Fibroblast of gingiva (primary cell): ENCODE measurements at places on chromosomes 2 and 18.
A peak's percentile ranks its signal among the peaks of the same experiment; 100 is the strongest.

- DNase-seq = peak; percentile 62
Measured at GRCh38 chr2:218406949-218407618, 7.4 kb downstream of the CTDSP1 start.

DNA sequence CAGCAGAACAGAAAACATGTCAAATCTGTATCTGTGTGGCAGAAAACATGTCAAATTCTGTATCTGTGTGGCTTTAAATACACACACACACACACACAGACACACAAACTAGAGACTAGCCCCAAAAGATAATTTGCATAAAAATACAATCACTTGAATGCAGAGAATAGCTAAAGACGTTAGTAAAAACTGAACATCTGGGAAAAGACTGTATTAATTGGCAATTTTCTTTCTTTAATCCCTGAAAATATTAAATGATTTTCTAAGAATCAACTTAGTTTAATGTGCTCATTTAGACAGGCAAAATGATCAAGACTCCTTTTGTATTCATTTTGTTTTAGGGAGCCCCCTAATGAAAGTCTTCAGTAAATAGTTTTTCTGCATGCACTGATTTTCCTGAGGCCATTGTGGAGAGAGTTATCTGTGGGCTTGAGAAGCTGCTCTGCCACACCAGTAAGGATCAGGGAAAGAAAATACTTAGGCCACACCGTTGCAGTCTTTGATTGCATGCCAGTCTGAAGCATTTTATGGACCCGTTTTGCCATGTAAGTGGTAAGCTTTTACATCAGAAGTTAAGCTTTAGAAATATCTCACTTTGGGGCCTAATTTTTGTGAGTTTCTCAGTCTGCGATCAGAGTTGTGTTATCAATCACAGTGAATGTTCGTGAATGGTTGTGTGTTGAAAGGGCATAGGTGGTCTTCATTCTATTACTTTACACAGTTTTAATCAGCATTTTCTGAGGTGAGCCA lies 2.2 kb downstream of the SPATS2L start:
- peak; percentile 33 for DNase-seq

DNA sequence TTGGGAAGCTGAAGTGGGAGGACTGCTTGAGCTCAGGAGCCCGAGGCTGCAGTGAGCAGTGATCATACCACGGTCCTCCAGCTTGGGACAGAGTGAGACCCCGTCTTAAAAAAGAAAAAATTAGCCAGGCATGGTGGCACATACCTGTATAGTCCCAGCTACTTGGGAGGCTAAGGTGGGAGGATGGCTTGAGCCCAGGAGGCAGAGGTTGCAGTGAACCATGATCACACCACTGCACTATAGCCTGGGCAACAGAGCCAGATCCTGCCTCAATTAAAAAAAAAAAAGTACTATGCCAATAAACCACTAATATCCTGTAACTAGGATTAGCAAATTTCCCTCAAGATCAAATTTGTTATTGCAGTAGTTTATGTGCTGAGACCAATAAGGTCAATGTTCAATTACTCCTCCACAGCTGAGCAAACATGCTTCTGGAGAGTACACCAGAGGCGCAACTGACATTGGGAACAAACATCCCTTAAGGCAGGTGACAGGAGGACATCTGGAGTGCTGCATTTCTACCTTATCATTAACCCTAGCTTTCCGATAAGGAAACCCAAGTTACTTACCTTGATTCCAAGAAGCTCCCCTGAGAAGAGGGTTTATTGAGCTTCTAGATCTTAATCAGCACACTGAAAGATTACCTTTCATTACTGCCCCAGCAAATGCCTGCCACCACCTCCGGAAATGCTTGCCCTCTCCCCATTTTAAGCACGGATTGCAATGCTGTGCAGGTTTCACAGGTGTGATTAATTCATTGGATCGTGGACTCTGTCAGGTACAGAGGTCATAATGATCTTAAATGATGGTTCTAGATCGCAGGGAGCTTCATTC lies 26.2 kb downstream of the MGAT4A start:
- DNase-seq = no peak

DNA sequence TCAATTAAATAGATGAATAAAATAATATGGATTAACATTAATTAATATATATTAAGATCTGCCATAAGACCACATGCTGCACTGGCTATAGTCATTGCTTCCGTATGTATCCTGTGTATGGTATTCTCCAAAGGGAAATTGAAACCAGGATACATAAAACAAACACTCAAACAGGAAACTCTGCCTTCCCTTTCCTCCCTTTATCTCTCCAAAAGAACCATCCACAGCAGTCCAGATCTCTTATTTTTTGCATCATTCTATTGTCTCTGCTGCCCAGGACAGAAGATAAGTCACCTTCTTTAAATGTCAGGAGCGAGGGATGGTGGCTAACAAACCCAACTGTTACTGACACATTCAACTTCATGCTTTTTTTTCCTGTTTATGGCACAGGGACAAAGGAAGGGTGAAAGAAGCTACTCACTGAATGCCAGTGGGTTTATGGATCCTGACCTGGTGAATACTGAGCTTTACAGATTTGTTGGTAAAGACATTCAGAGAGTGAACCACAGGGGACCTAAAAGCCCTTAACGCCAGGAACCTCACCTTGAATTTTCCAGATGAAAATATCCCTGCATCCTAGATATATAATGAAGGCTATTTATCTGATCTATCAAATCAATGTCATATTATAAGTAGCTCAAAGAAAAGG lies 67.5 kb downstream of the CSRNP3 start:
- no peak for DNase-seq

GRCh38 chr2:199019898-199020507 lies 437.7 kb downstream of the SATB2 start:
- peak; percentile 62 for DNase-seq

- peak; percentile 84 for DNase-seq
Measured at GRCh38 chr2:102082571-102083392, 59.8 kb upstream of the IL1R1 start.

DNA sequence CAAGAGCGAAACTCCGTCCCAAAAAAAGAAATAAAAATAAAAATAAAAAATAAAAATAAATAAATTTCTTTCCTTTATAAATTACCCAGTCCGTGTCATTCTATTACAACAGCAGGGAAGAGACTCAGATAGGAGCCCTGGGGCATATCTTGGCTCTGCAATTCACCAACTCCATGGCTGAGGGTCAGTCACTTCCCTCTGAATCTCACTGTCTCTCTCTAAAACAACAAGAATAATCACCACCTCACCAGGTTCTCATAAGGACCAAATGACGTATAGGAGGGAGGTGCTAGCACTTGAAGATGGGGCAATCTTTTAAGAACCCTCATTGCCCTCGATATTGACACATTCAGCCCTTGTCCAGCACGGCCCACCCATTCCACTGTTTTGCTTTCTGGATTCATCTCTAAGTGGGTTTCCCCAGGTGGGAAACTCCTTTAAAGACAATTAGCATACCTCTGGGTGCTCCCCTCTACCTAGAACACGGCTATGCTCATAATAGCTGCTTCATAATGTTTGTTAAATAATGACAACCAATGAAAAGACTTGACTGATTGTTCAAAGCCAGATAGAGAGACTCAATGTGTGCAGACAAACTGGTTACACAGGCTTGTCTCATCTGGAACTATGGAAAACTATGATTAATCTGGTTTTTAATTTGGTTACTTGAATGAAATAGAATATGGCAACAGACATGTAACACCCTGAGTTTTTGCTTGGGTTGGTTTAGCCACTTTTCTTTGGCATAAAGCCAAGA lies 15.1 kb downstream of the MYCN start:
- DNase-seq = no peak

DNA sequence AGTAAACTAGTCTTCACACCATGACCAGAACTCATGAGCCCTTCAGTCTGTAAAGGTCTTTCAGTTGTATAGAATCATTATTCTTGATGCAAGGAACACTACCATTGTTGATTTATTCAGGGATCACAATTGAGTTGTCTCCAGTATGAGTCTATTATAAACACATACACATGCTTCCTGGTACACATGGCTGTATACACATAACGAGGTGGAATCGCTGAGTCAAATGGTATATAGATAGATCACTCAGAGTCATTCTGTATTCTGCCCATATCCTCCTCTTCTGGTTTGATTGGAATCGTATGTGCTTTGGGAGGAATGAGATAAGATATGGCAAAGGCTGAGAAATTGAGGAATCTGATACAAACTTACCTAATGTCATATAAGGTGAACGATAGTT lies 216.0 kb downstream of the UBE2E3 start:
- DNase-seq = no peak

DNA sequence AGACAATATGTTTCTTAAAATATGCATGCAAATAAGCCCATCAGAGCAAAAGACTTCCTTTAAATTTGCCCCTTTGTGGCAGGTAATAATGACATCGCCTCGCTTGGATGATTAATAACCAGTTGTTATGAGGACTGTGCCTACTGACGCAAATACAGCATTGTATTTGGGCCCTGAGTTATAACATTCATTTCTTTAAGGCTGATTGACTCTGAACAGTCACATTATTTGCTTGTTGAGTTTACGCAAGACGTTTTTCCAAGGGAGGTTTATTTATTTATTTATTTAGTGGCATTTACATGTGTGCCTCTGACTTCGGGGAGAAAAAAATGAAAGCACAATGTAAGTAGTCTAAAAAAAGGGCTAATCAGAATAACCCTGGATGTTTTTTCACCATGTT lies 88.3 kb downstream of the SLC8A1 start:
- DNase-seq = peak; percentile 76

GRCh38 chr2:85795331-85796045 lies 41.7 kb downstream of the ATOH8 start:
- no peak for DNase-seq

- no peak for DNase-seq
Measured at GRCh38 chr18:61595615-61596251, 262.5 kb downstream of the CDH20 start.

- DNase-seq = no peak
Measured at GRCh38 chr18:48077291-48077690, 146.8 kb upstream of the SMAD2 start.

DNA sequence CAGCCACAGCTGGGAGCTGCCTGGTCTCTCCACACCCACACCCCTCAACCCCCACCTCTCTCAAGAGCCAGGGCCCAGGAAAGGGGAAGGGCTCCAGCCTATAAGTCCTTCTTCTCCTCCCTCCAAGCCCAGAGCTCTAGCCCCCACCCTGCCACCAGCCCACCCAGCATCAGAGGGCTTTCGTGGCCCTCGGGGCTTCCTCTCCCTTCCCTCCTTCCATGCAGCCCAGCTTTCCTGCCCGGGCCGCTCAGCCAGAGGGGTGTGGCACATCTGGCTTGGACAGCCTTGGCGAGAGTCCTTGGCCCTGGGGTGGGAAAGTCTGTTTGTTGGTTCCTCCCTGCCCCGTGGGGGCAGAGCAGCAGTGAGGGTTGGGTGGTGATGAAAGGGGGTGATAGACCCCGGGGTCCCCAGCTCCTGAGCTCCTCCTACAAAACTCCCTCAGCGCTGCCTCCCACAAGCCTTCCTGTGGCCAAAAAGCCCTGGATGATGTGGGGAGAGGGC lies 7.0 kb downstream of the TNS1 start:
- DNase-seq = peak; percentile 32
